Colonic mucosa (tissue), 4 donors: ENCODE measurements at places on chromosomes 3 and 15. TPM values are rescaled to one million over a fixed set of nuclear protein-coding genes. Genes with fewer than 3 reads are reported as not detected.

The CPEB1 gene
- 1.4 TPM for total RNA-seq

The CHRNA5 gene
- 9.7 TPM for total RNA-seq

The GOLGA8T gene
- total RNA-seq: 0.16 TPM

The GOLGA8J gene
- not detected for total RNA-seq

The SLC12A8 gene
- 20.7 TPM for total RNA-seq

The USP4 gene
- total RNA-seq: 43.9 TPM

The LRTM1 gene
- not detected for total RNA-seq

The CYP1A2 gene
- total RNA-seq: not detected

The FBXO40 gene
- not detected for total RNA-seq

The OR5K1 gene
- not detected for total RNA-seq

The CLDN18 gene
- total RNA-seq: 0.11 TPM

The SUSD5 gene
- total RNA-seq: 0.35 TPM

The DLEC1 gene
- total RNA-seq: 0.56 TPM

The MNS1 gene
- total RNA-seq: 0.58 TPM

The SNX22 gene
- total RNA-seq: 0.15 TPM

The CILP gene
- 8.7 TPM for total RNA-seq

The TMC3 gene
- total RNA-seq: not detected

The ZNF662 gene
- 2.8 TPM for total RNA-seq

The GNL3 gene
- 49.9 TPM for total RNA-seq

The TMEM41A gene
- 22.4 TPM for total RNA-seq

The MCF2L2 gene
- total RNA-seq: 1.4 TPM

The TMEM207 gene
- not detected for total RNA-seq

The ARNT2 gene
- total RNA-seq: 1.6 TPM

The IRAK2 gene
- 2.6 TPM for total RNA-seq

The MOBP gene
- 0.72 TPM for total RNA-seq

The CD276 gene
- total RNA-seq: 49.9 TPM

The APPL1 gene
- total RNA-seq: 25.8 TPM

The CTXN2 gene
- total RNA-seq: 0.16 TPM

The KIF7 gene
- 1.1 TPM for total RNA-seq

The ZMYND10 gene
- total RNA-seq: 1.5 TPM

The SELENOS gene
- 85.8 TPM for total RNA-seq

The MTHFS gene
- 24.6 TPM for total RNA-seq

The APBA2 gene
- total RNA-seq: 1.0 TPM

The NRROS gene
- total RNA-seq: 2.2 TPM

The C2CD4A gene
- total RNA-seq: 2.4 TPM

The DRD3 gene
- not detected for total RNA-seq

The RRP9 gene
- total RNA-seq: 24.7 TPM

The FANCD2OS gene
- not detected for total RNA-seq

The KLHL40 gene
- total RNA-seq: not detected

The TMEM158 gene
- total RNA-seq: 8.2 TPM

The MCTP2 gene
- 56.4 TPM for total RNA-seq

The TRH gene
- not detected for total RNA-seq

The UNC13C gene
- 0.13 TPM for total RNA-seq

The VGLL3 gene
- 1.3 TPM for total RNA-seq
